Stimulated activated CD4-positive, alpha-beta T cell treated with anti-CD3 and anti-CD28 coated beads, Interleukin-4, amount 100 ng/mL, for 24 hours (primary cell): ENCODE measurements at places on chromosomes 11 and 22.

DNA sequence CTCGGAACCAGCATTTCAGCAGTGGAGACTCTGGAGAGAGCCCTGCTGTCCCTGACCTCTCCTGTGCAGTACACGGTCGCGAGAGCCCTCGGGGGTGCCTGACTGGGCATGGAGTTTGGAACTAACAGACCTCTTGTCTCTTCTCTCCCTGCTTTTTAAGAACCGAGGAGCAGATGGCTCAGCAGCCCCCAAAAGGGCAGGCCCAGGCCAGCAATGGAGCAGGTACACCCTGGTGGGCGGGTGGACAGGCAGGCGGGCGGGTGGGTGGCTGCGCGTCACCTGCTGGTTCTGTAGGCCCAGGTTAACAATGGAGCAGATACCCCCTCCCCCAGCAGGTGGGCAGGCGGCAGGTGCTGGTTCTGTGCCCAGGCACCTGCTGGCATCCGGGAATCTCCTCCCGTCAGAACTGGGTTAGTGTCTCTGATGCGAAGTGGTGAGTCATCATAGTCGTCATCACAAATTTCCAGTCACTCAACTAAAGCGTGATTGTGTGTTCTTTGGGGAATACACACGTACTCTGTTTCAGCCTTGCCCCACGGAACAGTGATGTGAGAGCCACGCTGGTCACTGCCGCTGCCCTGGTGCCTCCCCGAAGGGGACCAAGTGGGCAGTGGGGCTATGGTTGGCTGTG lies 41.1 kb downstream of the GRAMD4 start:
- DNase-seq: peak; percentile 56

DNA sequence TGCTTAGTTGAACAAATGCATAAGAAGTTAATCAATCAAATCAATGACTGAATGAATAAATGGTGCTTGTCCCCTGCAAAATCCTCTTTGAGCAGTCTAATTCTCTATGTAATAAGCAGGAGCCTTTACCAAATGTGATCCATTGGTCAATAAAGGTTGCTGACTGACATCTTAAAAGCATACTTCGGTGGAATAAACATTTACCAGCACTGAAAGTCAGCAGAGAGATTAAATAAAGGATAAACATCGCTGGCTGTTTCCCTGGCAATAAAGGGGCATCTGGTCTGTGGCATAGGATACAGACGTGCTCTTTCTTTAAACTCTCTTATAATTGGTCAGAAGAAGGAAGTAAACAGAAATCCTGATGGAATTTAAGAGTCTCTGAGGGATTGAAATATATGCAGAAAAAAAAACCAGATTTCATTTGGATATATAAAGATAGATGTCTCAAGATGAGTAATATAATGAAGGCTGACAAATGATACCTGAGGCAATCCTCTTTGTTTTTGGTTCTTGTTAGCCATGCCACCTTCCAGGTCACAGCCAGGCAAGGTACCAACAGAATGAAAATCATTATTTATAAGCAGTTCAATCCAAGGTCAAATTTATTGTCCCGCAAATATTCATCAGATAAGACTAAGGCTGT lies 578.4 kb upstream of the CCDC90B start:
- no peak for DNase-seq

GRCh38 chr22:45781966-45782365 lies 110.3 kb downstream of the ATXN10 start:
- DNase-seq: no peak

DNA sequence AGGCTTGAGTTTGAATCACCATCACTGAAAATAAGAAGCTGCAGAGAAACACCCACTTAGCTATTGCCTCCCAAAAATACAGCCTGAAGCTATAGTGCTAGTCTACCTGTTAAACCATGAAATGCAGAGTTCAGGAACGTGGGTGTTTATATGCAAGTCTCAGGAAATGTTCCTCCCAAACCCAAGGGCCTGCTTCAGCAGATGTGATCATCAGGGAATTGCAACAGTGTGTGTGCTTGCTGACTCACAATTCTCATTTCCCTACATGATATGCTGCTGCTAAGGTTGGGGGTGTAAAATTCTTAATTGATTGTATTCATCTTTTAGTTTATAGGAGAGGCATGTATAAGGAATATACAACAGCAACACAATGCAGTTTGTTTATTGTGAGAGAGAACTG lies 49.6 kb downstream of the NUP98 start:
- DNase-seq: no peak

- no peak for DNase-seq
Observed at GRCh38 chr11:76801736-76802135, 18.6 kb downstream of the TSKU start.

GRCh38 chr11:128532016-128532571 lies 55.3 kb downstream of the ETS1 start:
- no peak for DNase-seq

DNA sequence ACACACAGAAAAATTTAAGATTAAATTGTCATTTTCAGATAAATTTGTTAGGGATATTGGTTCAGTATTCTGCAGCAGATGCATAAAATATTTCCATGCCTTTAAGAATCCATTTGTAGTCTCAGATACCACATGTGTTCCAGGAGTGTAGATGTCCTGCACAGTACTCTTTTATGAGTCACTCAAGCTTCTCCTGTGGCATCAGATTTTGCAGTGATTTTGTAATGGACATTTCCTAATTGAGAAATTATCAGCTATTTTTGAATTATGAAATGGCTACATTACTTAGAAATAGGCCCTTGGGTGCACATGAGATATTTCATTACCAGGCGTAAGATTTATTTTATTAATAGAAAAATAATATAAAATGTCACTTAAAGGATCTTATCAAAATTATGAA lies 18.9 kb downstream of the MMP3 start:
- no peak for DNase-seq

DNA sequence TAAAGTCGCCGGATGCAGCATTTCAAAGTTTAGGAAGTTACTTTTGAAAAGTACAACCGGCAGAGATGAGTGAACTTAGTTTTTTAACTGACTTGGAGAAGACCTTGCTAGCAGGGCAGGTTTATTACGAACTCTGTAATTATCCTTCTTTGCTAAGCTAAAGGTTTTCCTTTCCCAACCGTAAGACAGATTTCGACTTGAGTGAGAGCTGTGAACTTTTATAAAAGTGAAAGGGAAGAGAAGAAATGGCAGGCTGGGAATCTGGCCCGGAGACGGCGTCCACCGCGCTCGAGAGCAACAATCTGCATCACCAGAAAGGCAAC lies 659 bp upstream of the TEAD1 start:
- DNase-seq: no peak

GRCh38 chr11:82992223-82992622 lies 79.5 kb downstream of the RAB30 start:
- DNase-seq: no peak

GRCh38 chr11:15665368-15665871 lies 550.7 kb downstream of the INSC start:
- DNase-seq: no peak

DNA sequence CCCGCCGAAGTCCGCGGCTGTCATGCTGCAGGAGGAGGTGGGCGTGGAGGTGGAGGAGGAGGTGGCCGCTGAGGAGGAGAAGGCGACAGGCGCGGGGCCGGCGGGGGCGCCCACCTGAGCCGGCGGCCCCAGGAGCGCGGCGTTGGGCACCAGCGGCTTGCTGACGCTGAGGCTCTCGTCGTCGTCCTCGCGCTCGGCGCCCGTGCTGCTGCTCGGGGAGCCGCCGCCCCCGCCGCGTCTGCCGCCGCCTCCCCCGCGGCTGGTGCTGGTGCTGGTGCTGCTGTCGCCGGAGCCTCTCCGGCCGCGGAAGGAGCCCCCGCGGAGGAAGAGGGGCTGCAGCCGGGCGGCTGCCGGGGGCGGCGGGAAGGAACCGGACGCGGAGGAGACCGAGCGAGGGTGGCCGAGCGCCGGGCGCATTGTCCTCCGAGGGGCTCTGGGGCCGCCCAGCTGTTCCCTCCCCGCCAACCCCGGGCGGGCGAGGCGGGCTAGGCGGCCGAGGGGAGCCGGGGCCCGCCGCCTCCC lies 388 bp downstream of the TMEM121B start:
- no peak for DNase-seq

- no peak for DNase-seq
Observed at GRCh38 chr11:13784441-13784840, 116.0 kb downstream of the FAR1 start.

DNA sequence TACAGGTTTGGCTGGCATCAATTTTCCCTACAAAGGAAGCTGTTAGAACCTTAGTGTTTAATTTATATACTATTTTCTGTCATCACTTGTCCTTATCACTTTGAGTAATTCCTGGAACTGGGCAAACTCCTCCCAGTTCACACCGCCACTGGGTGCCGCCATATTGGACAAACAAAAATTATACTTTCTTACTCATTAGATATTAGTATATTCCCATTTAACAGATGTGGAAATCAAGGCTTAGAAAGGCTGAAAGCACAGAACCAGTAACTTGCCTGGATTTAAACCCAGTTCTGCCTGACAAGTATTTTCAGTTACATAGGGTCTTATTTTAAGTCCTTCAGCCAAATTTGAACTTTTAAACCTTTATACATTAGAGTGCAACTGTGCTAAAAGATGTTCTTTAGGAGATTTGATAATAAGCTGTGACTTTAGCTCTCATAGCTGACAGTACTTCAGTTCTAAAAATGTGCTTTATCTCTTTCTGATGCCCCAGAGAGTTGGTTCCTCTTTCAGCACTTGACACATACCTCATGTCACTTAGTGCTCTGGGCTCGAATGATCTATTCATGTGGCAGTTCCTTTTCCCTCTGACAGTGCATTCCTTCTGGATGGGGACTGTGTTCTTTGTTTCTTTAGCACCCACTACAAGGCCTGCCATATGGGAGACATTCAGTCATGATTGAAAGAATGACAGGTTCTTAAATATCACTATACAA lies 25.4 kb downstream of the COA4 start:
- DNase-seq: no peak

DNA sequence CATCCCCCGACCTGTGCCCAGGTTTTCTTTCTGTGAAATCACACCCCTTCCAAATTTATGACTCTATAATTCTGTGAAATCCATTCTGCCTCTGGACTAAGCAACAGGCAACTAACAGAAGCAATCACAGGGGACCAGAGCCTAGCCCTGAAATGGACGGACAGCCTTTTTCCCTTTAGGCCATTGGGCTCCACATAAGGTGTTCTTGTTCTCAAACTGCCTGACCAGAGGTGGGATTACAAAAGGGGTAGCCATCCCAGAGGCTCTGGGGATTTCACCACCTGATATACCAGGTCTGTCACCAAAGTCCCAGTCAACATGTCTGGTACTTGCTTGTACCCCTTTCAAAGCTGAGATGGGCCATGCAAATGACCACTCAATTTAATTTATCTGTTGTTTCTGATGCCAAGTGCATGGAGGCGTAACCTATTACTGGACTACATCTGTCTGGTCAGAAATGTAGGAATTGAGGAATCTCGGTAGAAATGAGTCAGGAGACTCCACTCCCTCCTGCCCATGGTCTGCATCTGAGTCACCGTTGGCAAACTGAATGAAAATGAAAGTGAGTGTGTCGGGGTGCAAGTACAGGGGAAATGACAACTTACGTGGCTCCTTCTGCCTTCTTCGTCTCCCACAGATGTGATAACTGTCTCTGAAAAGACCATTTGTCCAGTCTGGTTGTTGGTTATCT lies 10.2 kb downstream of the DKK3 start:
- DNase-seq: no peak
